ENCODE measurements at places on chromosomes 12 and 14. TPM values are rescaled to one million over a fixed set of nuclear protein-coding genes. Genes with fewer than 3 reads are reported as not detected.

The ARHGEF25 gene
- total RNA-seq, result 6.5 TPM

The SMAGP gene
- 4.6 TPM for total RNA-seq

The PIWIL1 gene
- not detected for total RNA-seq

The PTGER2 gene
- total RNA-seq, result 1.6 TPM

The OTOGL gene
- 0.74 TPM for total RNA-seq

The SLC10A1 gene
- not detected for total RNA-seq

The IAPP gene
- not detected for total RNA-seq

- no peak for DNase-seq
Measured at GRCh38 chr12:16303939-16304338, 26.5 kb upstream of the SLC15A5 start.

- peak; percentile 17 for DNase-seq
Measured at GRCh38 chr12:4379405-4379804, at the start of gene FGF23. FGF23 (minus strand) TSS chr12:4379712; CDS start chr12:4379582, 130 bp downstream.

DNA sequence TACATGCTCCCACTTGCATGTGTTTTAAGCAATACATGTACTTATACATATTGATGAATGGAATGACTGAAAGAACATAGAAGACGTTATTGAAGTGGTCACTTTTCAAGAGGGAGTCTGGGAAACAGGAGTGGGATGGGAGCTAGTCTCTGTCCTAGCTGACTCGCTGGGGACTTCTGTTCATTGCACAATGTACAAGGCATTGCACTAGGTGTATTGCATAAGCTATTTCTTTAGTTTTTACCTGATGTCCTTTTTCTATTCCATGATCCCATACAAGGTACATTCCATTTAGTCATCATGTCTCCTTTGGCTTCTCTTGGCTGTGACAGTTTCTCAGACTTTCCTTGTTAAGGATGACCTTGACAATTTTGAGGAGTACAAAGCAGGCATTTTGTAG, 4.0 kb upstream of the MYO1H start:
- no peak for DNase-seq

GRCh38 chr12:89857652-89858274, 149.1 kb upstream of the ATP2B1 start:
- DNase-seq, result no peak

DNA sequence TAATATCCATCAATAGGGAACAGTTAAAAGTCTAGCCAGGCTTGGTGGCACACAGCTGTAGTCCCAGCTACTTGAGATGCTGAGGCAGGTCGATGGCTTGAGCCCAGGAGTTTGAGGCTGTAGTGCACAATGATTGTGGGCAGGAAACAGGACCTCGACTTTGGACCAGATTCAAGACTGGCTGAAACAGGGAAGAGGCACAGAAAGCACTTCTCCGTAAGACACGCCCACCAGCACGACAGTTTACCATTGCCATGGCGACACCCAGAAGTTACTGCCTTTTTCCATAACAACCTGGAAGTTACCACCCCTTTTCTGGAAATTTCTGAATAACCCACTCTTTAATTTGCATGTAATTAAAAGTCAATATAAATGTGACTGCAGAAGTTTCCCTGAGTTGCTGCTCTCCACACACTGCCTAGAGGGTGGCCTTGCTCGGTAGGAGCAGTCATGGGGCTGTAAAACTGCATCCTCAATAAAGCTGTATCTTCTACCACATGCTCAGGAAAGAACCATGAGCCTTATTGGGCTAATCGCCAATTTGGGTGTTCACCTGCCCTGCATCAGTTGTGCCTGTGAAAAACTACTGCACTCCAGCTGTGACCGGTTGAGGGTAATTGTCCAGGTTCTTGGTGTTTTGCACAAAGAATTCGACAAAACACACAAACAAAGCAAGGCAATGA, 4.6 kb upstream of the LRRC23 start:
- DNase-seq, result peak; percentile 50

GRCh38 chr12:22084852-22085251, 38.8 kb downstream of the CMAS start:
- no peak for DNase-seq

- no peak for DNase-seq
Measured at GRCh38 chr14:50740856-50741255, 72.8 kb upstream of the SAV1 start.

- DNase-seq, result peak; percentile 55
Measured at GRCh38 chr14:100678469-100678828, 48.2 kb upstream of the DLK1 start.

DNA sequence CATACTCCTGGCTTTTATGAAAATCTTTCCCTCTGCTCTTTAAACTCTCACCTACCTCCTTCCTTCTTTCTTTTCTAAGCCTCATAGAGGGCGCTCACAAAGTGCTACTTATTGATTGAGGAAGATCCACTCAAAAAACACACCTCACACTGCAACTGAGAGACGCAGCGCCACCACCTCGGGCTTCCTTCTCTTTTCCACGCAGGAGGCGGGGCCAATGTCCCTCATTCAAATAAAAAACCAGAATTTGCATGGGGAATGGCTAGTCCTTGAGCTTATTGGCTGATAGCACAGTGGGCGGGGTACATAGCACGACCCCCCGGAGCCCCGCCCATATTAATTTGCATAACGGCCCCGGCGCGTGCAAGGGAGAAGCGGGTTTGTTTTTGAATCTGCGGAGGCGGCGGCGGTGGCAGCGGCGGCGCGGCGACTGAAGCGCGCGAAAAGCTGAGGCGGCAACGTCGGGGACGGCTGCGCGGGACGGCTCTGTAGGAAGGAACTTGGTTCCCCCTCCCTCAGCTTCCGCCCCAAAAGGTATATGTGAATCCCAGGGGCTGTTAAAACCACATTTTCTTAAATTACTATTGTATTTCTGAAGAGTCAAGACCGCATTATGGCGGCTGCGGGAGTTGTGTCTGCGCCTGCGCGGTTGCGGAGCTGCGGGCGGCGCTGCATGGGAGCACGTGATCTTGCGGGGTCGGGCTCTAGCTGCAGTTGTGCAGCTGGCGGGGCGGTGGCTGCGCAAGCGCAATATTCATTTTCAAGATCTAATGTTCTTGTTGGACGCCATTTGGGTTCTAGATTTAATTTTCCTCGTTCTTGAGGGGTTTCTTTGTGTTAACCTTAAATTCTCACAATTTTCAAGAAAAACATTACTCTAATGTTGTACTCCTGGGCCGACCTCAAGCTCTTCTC, at the start of gene ATF7IP:
TSS of gene ATF7IP (plus strand) at position 389 of the 915 bp plus-strand sequence. CDS start 58,234 bp downstream, outside the sequence.
- peak; percentile 94 for DNase-seq

DNA sequence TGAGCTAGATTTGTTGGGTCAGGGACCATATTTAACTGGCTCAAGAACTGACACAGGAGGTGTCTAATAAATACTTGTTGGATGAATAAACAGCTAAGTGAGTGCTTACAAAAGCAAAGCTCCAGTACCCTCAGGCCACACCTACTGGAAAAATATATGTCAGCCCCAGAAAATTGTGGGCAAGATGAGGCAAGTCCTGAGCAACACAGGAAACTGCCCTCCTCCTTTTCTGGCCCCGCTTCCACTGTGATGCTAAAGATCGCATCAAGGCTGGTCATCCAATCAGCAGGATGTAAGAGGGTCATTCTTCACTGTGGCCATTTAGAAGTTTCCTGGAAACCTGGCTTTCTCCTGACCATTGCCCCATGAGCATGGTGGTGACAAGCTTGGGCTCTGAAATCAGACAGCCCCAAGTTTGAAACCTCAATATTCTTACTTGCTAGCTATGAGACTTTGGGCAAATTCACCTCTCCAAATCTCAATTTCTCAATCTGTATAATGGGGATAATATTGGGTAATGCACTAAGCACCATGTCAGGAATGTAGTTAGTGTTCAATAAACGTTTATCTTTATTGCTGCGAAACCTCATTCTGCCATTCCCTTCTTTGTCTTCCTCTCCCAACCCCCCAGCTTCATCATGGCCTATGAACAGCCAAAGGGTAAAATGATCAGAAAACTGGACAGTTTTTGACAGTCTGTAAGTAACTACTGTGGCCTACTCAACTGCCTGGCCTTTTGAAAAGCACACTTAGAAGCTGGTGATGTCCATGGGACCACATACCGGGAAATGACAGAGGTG, 139.3 kb upstream of the PZP start:
- DNase-seq, result no peak

DNA sequence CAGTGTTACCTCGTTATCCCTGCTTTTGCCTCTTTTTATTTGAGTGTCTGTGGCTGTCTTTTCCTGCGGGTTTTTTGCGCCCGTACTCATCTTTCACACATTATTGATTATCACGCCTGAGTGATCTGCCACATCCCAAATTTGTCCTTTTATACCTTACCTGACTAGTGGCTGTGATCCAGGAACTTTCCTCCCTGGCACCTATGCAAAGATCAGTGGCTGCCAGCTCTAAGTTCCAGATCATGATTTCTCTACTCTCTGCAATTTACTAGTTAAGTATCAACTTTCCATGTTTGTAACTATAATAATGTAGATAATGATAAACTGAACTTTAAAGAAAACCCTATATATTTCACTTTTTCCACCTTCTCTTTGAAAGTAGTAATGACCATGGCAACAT, 36.9 kb downstream of the PLEKHA5 start:
- DNase-seq, result no peak

- no peak for DNase-seq
Measured at GRCh38 chr12:120324841-120325417, 2.6 kb downstream of the PLA2G1B start.

DNA sequence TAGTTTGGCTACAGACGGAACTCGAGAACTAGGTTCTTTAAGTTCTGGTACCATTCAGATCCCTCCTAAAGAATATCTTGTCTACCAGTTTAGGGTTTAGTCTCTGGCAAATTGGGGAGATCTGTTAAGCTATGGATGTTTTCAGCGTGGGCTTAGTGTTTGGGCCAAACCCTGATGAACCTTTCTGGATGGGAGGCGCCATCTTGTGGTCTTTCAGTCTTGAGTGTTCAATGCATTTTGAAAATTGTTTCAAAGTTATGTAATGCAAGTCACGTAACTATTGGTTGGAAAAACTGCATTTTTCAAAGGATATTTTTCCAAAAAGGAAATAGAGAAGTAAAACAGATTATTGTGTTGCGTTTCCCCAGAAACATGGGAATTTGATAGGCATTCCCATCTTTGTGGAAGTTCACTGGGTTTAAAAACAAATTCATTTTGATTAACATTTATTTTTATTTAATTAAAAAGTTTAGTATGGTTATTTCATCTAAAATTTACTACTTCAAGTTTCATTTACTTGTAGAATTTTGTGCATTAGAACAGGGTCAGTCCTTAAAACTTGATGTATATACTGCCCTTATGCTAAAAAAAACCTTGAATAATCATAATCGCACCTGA, 169.0 kb downstream of the PRIMA1 start:
- peak; percentile 45 for DNase-seq

DNA sequence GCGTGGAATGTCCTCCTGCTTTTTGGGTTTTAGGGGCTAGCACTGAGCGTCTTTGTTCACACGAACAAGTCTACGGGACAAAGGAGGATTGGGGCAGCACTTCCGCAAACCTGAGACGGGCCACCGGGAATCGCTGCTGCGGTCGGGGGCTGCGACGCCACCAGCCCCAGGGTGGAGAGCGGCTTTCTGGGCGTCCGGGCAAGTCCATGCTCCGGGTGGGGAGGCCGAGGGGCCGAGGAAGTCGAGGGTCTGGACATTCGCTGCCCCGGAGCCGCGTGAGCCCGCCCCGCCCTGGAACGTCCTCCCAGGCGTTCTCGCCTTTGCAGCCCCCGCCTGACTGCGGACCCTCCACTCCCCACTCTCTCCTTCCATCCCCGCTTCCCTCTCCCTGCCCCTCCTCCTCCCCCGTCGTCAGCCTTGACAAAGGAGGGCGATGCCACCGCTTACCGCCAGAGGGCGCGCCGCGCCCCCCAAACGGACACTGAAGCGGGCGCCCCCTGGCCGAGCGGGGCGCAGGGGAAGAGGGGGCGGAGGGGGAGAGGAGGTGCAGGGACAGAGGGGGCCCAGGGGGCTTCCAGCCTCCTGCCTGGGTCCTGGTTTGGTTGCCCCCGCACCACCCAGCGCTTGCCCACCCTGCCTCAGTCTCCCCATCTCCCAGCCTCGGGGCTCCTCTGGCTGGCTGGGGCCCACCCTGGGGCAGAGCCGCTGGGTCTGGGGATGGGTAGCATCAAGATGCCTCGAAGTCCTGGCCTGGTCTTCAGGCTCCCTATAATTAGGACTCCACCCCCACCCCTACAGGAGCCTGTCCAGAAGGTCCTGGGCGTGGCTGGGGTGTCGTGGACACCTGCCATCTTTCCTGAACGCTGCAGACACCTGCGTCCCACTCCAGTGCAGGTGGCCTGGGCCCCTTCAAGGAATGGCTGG, 39.1 kb upstream of the INF2 start:
- DNase-seq, result peak; percentile 76
